Activated CD4-positive, alpha-beta T cell treated with anti-CD3 and anti-CD28 coated beads for 24 hours (primary cell): ENCODE measurements at places on chromosomes 11 and 22.

DNA sequence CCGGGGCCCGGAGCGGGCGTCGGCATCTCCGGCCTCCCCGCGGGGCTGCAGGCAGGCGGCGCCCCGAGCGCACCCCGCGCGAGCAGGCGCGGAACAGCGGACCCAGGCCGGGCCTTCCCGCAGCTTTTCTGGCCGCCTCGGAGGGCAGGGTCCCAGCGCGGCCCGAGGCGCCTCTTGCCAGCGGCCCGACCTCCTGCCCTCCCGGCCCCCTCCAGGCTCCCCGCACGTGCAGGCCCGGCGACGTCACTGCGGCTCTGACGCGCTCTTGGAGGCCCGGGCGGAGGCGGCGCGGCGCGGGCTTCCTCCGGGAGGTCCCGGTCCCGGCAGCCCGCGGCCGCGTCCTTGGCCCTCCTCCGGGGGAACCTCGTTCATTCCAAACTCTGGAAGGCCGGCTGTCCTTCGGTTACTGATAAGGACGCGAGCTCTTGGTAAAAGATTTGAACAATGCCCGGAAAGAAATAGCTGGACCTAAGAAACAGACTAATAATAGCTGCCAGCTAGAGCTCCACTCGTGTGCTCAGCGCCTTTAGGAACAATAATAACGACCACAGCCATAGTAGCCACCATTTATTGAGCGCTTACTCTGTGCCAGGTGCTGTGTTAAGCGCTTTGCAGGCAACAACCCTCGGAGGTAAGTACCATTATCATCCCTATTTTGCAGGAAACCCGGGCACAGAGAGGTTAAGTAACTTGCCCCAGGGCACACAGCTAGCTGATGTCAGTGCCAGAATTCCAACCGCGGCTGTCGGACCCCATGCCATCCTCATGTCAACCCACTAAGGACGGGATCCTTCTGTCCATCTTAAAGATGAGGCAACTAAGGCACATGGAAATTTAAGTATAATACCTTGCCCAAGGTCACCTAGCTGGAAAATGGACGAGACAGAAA lies 39.1 kb upstream of the CREB3L1 start:
- peak; percentile 57 for DNase-seq

DNA sequence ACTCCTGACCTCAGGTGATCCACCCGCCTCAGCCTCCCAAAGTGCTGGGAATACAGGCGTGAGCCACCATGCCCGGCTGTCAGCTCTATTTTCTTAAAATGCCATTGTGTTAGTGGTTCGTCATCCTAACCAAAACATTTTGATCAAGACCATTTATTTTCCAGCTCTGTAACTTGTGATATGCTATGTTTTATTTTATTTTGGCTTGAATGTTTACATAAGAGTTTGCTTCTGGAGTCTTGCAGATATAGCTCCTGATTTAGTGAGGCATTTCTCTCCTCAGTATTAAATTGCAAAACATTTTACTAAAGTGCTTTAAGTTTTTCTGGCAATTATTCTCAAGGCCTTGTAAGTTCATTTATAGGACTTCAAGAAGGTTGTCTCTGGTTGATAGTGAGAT lies 4.4 kb downstream of the EP300 start:
- DNase-seq = no peak

DNA sequence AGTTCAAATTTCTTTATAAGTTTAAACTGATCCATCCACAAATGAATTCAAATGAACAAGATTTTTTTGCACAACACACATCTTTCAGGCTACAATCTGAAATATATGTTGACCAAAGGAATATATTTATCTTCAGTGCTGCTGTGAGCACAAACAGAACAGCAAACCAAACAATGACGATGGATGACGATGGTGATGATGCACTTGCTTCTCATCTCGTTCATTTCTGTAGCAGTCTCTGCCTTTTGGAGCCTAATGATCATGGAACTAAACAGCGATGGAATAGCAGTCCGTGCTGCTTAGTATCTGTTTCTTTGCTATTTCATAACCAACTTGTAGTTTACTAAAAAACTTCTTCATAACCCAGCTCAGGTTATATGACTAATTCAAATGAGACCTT lies 220.7 kb upstream of the BLID start:
- DNase-seq = no peak

DNA sequence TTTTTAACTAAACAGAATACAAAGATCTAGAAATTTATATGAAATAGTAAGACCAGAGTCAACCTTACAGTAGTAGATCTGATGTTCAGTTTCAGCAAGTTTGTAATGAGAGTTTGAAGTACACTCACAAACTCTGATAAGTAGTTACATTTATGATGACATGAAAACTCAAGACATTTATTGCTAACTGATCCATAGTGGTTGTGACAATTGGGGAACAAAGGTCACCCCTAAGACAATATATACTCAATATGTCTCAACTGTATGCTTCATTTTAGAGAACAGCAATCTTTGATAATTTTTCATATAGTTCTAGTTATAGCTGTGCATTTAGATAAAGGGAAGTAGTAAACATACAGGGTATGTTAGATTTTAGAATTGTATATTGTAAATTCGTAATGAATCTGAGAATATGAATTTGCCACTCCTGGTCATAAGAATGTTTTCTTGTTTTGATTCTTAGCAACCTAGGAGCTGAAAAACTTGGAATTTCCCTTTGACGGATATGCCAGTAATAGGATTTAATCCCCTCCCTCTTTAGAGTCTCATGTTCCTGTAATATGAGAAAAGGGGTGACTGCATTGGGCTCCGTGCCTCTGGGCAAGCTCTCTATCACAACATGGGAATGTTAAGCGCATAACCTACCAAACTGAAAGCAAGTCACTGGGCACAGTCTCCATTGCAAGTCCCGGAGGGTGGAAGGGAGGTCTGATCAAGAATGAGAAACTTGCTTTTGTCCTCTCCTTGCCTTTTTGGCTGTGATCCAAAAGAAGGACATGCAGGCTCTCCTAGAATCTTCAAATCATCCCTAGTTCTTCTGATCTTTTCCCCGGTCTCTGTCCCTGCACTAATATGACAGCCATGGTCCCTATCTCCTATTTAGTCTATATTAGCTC lies 11.4 kb downstream of the OR10D3 start:
- no peak for DNase-seq

- DNase-seq = no peak
Measured at GRCh38 chr11:17684550-17684949, 34.8 kb upstream of the MYOD1 start.

DNA sequence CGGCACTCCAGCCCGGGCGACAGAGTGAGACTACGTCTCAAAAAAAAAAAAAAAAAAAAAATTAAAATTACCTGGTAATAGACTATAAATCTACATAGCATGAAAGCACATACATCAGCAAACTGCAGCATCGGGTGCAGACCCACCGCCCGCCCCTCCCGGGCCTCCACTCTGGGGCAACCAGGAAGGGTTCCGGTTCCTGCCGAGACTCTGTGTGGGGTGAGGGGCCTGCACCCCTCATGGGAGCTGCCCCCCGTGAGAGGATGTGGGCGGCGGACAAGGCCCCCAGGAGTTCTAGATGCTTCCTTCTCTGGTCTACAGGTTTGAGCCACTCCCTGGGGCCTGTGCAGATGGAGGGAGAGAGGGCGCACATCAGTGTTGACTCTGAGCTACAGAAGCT lies 9.1 kb downstream of the DRD4 start:
- no peak for DNase-seq

DNA sequence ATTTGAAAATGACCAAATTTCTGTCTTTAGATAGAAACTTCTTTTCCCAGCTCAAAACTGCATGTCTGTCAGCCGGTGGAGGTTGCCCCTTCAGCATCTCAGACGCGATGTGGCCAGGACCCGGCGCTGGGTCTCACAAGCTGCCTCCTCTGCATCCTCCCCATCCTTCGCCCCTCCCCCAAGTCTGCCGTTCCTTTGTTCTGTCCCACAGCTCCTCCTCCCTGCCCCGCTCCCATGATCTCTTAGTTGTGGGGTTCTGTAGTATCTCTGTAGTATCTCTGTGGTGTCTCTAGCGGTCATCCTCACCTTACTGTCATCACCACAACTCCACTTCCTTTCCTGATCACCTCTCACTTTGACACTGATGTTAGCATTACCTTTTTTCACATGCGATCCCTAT lies 49.9 kb downstream of the TRAF6 start:
- no peak for DNase-seq

GRCh38 chr11:1736447-1736992 lies 13.9 kb downstream of the IFITM10 start:
- DNase-seq = no peak

- no peak for DNase-seq
Measured at GRCh38 chr22:38317995-38318715, 922 bp upstream of the CSNK1E start.

DNA sequence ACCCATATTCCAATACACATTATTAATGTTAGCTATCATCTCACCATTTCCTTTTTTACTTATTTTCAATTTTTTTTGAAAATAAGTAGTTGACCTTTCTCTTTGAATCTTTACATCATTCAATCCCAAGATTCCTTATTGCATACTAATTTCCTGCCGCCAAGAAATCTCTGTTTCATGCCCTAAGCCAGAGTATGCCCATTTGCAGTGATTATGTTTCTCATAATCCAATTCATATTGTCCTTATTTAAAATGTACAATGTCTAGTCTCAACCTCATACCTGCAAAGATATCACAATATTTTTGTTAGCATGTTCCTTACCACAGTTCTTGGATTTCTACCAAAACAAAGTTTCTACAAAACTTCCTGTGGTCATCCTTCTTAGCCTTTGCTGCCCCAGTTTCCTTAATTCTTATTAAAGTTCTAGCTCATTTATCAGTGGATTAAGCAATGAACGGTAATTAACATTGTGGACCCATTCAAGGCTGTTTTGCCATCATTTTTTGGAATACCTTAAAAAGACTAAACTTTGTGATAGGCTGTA lies 75.3 kb downstream of the CD44 start:
- DNase-seq = no peak

DNA sequence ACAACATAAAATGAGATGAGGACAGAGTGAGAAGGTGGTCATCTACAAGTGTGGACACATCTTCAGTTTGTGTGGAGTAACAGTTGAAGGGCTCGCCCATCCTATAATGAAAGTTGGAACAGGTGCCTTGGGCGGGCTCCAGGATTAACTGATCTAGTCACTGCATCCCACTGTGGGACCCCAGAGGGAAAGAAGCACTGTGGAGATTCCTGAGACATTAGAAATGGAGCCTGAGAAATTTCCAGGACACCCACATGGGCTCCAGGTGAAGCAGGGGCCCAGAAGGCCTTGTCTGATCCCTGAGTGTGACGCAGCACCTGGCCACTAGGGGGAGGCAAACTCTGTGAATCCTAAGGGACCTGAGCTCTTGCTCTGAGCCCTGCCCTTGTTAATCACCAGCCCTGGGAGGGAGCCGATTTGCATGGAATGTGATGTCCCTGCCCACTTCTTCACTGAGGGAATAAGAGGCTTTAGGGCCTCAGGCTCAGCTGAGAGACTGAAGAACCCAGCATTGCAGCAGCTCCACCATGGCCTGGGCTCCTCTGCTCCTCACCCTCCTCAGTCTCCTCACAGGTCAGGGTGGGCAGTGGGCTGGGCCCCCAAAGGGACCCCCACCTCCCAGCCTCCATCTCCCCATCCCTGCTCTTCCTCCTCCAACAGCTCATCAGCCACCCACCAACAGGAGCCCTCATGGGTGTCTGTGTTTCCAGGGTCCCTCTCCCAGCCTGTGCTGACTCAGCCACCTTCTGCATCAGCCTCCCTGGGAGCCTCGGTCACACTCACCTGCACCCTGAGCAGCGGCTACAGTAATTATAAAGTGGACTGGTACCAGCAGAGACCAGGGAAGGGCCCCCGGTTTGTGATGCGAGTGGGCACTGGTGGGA lies 98.4 kb downstream of the VPREB1 start:
- peak; percentile 56 for DNase-seq

DNA sequence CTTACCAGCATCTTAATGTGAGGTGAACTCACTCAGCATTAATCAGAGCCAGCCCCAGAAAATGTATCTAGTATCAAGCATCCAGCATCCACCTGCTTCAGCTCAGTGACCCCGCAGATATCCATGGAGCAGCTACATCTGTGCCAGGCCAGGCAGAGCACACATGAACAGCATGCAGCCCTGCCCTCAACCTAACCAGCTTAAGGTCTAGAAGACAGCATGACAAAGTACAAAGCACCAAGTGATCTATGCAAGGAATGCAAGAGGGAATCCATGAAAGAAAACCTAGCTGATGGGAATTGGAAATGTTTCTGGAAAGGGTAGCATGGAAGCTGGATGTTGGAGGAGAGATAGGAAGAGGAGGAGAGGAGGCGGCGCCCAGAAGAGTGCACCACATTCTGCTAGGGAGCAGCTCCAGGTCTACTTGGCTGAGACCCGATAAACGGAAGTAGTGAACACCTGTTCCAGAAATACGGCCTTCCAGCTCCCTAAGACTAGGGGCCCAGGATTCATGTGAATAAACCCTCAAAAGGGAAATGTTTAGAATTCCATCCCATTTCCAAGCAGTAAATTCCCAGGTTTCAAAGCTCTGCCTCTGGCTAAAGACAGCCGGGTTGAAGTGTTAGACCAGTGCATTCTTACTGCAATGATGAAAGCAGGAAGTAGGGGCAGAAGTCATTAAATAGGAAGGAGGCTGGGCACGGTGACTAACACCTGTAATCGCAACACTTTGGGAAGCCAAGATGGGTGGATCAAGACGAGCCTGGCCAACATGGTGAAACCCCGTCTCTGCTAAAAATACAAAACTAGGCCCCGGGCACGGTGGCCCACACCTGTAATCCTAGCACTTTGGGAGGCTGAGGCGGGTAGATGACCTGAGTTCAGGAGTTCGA lies 23.5 kb upstream of the L3MBTL2 start:
- DNase-seq = no peak

DNA sequence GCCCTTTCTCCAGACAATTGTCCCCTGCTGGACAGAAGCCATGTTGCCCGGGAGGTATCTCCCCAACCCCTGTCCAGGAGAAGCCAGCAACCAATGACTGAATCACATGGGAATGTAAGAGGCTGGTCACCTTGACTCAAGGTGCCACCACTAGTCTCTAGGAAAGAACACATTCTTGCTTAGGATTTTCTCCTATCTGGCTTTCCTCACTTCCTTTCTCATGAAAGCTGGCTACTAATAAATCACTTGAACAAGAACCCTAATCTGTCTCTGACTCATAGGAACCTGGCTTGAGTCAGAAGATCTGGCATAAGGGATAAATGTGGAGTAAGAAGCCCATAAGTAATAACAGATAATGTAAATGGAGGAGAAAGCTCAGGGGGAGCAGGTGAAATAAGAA lies 101.4 kb upstream of the C11orf87 start:
- no peak for DNase-seq

DNA sequence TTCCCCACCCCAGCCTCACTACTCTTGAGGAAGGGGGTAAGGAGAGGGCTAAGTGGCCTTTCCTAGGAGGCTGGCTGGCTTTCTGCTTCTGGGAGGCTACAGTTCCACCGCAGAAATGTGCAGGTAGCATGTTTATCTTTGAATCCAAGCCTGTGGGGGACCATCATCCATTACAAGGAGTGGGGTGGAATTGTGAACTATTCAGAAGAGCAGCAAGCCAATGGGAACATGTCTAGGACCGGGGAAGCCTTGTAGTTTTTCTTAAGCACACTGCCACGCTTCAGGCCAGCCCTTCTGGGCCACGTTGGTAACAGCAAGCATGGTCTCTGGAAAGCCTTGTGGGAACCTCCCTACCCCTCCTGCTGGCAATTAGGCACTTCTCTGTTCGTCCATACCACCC lies 100.3 kb downstream of the AMOTL1 start:
- no peak for DNase-seq

- no peak for DNase-seq
Measured at GRCh38 chr11:74005721-74006517, 3.0 kb downstream of the UCP3 start.
